ENCODE measurements at places on chromosomes 1 and 21.

- no peak for DNase-seq
Measured at GRCh38 chr1:46065405-46065804, 67.0 kb downstream of the PIK3R3 start.

- DNase-seq: no peak
Measured at GRCh38 chr1:63322944-63323864, 837 bp downstream of the FOXD3 start.

DNA sequence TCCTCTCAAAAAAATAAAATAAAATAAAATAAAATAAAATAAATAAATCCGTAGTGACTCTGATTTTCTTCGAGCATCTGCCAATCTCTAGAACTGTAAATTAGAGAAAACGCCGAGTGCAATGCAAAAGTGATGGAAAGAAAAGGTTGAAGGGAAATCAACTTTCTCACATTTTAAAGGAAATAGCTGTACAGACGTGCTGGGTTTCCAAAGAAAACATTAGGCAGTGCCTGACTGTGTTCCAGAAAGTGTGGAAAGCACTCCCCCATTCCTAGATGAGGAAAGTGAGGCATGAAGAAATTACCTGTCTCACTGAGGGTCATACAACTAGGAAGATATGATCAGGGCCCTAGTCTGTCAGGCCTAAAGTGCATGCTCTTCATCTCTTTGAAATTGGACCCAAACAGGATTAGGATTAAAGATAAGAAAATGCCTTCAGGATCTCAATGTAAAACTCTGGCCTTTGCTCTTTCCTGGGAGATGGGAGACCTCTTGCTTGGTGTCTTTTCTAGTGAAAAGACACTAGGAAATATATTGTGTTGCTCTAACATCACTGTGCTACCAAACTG lies 1.8 kb upstream of the PTPN14 start:
- no peak for DNase-seq

DNA sequence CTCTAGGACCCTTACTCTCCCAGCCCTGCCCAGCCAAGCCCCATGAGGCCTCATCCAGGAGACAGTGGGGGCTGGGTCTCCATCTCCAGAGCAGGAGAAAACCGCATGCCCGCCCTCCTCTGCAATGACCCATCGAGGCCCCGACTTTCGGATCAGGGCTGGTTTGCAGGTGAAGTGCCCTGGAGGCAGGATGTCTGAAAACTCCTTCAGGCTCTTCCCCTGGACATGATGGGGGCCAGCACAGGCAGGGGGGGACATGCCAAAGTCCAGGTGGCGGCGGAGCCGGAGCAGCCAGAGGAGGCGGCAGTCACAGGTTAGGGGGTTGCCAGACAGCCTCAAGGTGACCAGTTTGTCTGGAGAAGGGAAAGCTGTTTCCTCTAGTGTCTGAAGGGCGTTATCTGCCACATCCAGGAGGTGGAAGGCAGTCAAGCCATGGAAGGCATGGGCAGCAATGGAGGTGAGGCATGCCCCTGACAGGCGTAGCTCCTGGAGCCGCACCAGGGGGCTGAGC lies 3.9 kb downstream of the LINGO4 start:
- DNase-seq: no peak

- DNase-seq: no peak
Measured at GRCh38 chr1:66247415-66248208, 286.3 kb upstream of the SGIP1 start.

DNA sequence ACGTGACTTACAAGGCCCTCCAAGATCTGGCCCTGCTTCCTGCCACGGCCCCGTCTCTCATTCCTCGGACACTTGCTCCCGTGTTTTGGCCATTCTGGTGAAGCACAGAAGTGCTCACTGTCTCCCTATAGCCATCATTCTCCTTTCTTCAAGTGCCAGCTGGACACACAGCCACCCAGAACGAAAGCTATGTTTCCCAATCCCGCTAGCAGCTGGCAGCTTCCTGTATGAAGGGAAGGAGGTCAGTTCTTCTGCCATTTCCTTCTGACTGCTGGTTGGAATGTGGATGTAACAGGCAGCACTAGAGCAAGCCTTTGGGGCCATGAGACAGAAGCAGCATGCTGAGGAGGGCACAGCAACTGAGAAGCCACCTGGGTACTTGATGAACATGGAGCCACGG lies 82.8 kb downstream of the TGFBR3 start:
- DNase-seq: no peak

DNA sequence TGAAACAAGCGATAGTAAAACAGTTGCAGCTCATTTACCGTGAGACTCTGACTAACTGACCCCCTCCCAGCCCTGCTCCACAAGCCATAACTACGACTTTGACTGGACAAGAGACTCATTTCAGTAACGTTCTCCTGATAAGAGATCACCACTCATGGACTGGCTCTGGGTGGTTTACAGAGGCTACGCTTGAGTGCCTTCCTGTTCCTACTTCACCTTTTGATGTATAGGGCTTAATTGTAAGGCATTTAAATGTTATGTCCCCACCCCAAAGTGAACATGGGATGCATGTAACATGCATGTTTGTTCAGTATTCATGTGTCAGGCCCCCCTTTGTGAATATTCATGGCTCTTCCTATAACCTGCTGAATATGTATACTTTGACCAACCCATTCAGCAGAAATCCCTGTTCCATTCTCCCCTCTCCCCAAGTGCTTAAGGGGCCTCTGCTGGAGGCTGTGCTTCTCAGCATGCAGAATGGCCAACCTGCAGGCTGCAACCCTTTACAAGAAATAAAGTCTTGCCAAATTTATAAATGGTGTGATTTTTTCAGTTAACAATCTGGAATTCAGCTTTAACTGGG lies 50.7 kb upstream of the SPOCD1 start:
- DNase-seq: no peak
